ENCODE measurements at places on chromosomes 1 and 21.
A peak's percentile ranks its signal among the peaks of the same experiment; 100 is the strongest.

- no peak for DNase-seq
Measured at GRCh38 chr1:48887796-48888195, 111.1 kb upstream of the BEND5 start.

DNA sequence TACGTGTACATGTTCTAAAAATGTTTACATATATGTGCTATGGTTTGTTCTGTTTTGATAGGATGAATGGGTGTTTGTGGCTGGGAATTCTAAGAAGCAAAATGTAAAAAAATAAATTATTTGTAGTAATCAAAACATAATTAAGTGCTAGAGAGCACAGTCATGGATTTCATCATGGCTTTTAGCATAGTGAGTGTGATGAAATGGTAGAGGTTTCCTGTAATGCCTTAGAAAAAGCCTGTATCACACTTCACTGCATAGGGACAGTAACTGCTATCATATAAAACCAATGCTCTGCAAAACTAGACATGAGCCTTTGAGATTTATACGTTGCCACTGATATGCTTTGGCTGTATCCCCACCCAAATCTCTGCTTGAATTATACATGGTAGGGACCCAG lies 99.8 kb downstream of the PTGER3 start:
- no peak for DNase-seq

GRCh38 chr1:111989531-111990025 lies at the start of gene KCND3:
Gene KCND3, minus strand, starts transcription at chr1:111989668.
- DNase-seq: no peak

- DNase-seq: no peak
Measured at GRCh38 chr21:45537746-45538291, 4.4 kb downstream of the SLC19A1 start.

- no peak for DNase-seq
Measured at GRCh38 chr1:67653304-67653703, 31.7 kb upstream of the GADD45A start.

DNA sequence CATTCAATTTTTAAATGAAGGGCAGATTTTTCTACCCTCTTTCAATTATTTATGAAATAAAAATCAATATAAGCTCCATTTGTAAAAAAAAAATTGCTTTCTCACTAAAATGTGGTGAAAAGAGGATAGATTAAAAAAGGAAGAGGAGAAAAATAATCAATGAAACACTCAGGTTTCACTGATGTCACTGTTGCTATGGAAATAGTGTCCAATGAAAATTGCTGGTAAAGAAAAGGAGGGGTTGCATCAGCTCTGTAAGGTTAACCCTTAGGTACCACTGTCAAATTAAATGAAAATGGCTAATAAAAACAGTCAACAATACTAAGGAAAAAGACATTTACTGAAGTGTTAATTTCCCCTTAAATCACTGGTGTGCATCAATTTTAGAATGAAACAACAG lies 91.6 kb upstream of the TTC39A start:
- no peak for DNase-seq

- no peak for DNase-seq
Measured at GRCh38 chr1:51842261-51842660, 36.3 kb downstream of the NRDC start.

DNA sequence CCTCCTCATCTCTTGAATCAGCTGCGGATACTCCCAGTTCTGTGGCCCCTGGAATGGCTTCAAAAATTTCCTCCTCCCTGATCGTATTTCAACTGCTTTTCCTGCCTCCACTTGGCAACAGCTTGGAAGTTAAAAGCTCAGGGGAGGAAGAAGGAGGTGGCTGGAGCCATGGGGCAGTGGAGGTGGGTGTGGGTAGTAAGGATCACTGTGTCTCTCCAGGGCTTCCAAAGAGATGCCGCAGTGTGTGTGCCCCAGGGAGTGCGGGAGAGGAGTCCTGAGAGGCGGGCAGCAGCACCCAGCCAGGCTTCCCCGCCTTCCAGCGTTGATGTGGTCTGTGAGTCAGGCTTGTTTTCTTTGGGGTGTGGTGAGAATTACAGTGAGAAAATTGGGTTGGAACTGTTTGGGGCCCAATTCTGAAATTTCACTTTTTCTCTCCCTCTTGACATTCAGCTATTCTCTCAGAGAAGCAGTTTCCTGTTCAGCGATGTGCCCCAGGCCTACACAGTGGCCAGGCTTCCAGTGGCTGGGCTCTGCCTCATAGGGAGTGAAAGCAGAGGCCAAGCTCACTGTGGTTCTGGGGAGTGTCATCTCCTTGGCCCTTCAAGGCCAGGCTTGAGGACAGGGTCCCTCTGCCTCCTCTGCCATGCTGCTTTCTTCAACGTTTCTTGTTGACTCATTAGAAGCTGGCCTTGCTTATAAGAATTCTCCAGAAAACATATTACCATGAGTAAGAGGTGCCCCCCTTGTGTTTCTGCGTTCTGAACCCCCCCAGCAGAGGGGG lies 69.0 kb downstream of the PGM1 start:
- DNase-seq: no peak

GRCh38 chr21:42009018-42009830 lies 936 bp downstream of the ZBTB21 start:
- DNase-seq: peak; percentile 25

DNA sequence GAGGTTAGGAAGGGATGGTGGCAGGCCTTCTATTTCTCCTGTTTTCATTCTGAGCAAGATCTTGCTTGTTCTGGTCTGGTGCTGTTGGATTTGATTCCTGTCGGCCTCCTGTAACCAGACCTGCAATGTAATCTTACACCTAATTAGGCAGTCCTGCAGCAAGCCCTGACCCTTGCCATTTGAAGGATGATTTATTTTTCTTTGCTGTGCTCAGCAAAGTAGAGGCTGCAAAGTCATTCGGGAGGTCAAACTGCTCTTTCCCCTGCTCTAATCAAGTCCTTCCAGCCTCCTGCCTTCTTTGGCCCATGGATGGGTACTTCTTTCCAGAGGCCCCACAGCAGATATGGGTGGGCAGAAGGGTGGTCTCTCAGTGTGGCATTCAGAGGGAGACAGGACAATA lies 417.7 kb upstream of the USP24 start:
- no peak for DNase-seq

GRCh38 chr1:70247768-70248167 lies 26.6 kb downstream of the SRSF11 start:
- DNase-seq: no peak

- DNase-seq: no peak
Measured at GRCh38 chr1:234369784-234370183, 3.5 kb upstream of the COA6 start.

GRCh38 chr1:6130036-6130435 lies 50.1 kb downstream of the CHD5 start:
- DNase-seq: no peak

- DNase-seq: no peak
Measured at GRCh38 chr1:99424087-99424486, 159.8 kb downstream of the PLPPR4 start.

DNA sequence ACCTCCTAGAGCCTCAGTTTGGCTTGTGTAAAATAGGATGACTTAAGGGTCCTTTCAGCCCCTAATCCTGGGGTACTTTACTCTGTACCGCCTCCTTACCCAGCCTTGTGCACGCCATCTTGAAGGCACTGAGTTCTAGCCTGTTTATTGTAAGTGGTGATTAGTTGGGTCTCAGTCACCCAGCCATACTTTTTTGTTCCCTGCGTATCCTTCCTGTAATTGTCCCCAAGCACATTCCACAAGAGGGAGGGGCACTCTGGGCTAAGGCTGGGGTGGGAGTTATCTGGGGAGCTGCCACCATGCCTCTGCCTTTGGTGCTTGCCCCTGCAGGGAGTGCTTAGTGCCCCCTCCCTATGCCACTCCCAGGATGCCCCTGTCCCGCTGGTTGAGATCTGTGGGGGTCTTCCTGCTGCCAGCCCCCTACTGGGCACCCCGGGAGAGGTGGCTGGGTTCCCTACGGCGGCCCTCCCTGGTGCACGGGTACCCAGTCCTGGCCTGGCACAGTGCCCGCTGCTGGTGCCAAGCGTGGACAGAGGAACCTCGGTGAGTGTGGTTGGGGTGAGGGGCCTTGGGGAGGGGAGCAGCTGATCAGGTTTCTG lies 856 bp downstream of the FDPS start:
- DNase-seq: no peak

GRCh38 chr1:93614986-93615581 lies 66.6 kb downstream of the BCAR3 start:
- no peak for DNase-seq

GRCh38 chr1:3237994-3238702 lies 169.1 kb downstream of the PRDM16 start:
- no peak for DNase-seq

GRCh38 chr1:183077097-183077496 lies 53.9 kb downstream of the LAMC1 start:
- DNase-seq: no peak

GRCh38 chr1:59393211-59394180 lies 96.6 kb downstream of the FGGY start:
- DNase-seq: no peak

DNA sequence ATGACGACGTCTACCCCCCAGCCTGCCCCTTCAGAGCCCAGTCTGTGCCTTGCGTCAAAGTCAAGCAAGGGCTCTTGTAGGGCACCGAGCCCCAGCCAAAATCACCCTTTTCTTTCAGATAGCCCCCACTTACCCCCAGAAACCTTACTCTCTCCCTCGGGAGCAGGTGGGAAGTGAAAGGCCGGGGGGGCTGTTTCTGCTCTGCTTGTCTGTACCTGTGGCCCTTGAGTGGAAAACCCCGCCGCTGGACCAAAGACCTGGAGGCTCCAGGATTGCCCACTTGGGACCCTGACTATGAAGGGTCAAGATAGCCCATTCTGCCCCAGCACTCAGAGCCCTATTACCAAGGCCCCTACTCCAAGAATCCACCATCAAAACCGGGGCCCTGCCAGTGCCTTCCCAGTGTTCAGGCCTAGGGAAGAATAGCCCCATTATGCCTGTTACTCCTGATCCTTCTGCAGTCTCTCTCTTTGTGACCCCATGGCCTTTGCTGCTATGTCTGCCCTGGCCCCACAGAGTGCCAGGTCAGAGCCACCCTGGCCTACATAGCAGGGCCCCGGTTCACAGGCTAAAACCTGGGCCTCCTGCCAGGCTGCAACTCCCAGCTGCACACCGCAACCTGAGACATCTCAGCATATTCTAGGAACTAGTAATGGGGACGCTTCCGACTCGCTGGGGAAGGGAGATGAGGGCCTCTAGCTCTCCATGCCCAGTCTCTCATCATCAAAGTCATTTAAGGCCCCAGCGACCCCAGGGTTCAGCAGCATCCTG lies 22.2 kb upstream of the HPDL start:
- no peak for DNase-seq

- no peak for DNase-seq
Measured at GRCh38 chr1:112985123-112985522, 29.1 kb upstream of the SLC16A1 start.

DNA sequence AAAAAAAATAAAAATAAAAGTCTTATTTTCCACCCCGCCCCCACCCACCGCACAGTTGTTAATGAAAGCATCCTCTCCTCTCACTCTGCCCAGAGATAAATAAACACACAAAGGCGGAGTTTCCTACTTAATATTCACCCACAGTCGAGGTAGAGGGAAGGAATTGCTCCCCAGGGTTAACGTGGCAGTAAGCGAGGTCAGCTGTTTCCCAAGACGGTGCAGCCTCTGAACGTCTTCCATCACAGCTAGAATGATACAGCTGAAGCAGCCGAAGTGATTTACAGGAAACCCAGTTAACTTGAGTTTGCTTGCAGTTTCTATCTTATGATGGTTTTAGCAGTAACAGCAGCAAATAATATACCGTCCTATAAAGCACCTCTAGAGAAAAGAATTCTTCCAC lies 283.9 kb downstream of the PBX1 start:
- DNase-seq: no peak

- no peak for DNase-seq
Measured at GRCh38 chr1:105641407-105641806, 1415.1 kb upstream of the PRMT6 start.

Measured in stimulated activated CD8-positive, alpha-beta memory T cell treated with anti-CD3 and anti-CD28 coated beads, Interleukin-15, amount 100 ng/mL, for 24 hours (primary cell).